ENCODE measurements at places on chromosomes 13 and 19. TPM values are rescaled to one million over a fixed set of nuclear protein-coding genes. Genes with fewer than 3 reads are reported as not detected.

- DNase-seq, result no peak
These were observed 930 bp upstream of the FBN3 start for GRCh38 chr19:8150178-8150865.

- DNase-seq, result peak; percentile 54
These were observed 150.1 kb downstream of the SHISA2 start for GRCh38 chr13:25901460-25902376.

- DNase-seq, result no peak
These were observed 23.5 kb downstream of the FAM187B start for GRCh38 chr19:35204799-35205732.

HSPB6 gene
- total RNA-seq, result not detected

Measured in Caki2 (cell line).